ENCODE measurements at places on chromosomes 7 and 10. TPM values are rescaled to one million over a fixed set of nuclear protein-coding genes. Genes with fewer than 3 reads are reported as not detected.

GRCh38 chr10:983401-983800, 4.8 kb upstream of the GTPBP4 start:
- DNase-seq = no peak
- H3K4me1 ChIP-seq = peaks cover 9% of the 10 kb centered on the region
- H3K36me3 ChIP-seq = no peaks in the 10 kb centered on the region
- no peak overlapping the region for H3K4me3 ChIP-seq
- H3K27me3 ChIP-seq = no peaks in the 10 kb centered on the region

GRCh38 chr7:50145801-50146338, 52.8 kb upstream of the ZPBP start:
- H3K4me3 ChIP-seq = no peak overlapping the region
- no peak for DNase-seq
- H3K27ac ChIP-seq = no peak overlapping the region
- H3K27me3 ChIP-seq = no peaks in the 10 kb centered on the region
- peaks cover 51% of the 10 kb centered on the region for H3K4me1 ChIP-seq

DNA sequence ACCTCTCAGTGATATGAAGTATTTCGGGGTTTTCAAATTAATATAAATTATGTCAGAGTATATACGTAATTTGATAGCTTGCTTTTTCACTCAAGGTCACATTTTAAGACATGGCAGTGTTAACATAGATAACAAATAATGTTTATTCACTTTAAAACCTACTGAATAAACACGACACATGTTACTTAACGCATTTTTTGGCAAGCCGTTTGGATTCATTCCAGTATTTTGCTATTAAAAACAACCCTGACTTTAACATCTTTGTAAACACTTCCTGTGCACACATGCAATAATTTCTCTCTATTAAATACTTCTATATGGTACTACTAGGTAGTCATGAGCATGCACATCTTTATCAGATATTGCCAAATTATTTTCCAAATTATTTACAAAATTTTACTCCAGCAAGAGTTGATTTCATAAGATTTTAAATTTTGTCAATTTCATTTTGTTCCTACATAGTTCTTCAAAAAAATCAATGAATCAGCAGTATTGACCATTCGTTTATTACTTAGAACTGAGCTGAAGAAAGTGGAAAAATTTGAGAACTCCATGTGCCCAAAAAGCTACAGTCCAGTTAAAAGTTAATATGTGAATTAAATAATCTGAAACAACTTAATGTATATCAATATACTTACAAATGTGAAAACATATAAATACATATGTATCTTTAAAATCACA, 26.8 kb upstream of the THSD7A start:
- H3K4me1 ChIP-seq = no peaks in the 10 kb centered on the region
- no peak overlapping the region for H3K27ac ChIP-seq
- DNase-seq = no peak
- H3K4me3 ChIP-seq = no peak overlapping the region
- H3K27me3 ChIP-seq = no peaks in the 10 kb centered on the region

DNA sequence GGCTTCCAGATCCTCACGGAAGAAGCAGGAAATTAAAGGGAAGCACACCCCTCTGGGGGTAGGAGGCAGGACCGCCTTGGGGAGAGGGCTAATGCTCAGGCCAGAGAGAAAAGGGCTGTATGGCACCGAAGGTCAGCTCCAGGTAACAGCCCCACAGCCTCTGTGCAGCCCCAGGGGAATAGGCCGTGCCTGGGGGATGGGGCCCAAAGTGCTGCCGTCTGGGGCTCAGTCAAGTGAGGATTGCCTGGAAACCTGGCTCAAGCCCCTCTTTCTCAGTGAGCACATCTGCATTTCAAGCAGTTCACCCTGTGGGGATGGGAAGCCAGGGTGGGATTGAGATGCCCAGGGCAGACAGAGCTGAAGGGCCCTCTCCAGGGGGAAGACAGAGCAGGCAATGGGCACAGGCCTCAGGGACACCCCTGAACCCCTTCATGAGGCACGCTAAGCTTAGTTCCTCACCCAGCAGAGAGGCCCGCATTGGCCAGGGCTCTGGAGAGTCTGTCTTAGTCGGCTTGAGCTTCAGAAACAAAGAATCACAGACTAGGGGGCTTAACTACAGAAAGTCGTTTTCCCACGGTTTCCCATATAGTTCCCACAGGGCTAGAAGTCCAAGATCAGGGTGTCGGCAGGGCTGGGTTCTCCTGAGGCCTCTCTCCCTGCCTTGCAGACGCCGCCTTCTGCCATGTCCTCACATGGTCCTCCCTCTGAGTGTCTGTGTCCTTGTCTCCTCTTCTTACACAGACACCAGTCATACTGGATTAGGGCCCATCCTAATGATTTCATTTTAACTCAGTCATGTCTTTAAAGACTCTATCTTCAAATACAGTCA, 118.2 kb downstream of the PTPN20 start:
- H3K4me1 ChIP-seq = peaks cover 6% of the 10 kb centered on the region
- no peak overlapping the region for H3K27ac ChIP-seq

- H3K4me1 ChIP-seq = peaks cover 58% of the 10 kb centered on the region
- no peaks in the 10 kb centered on the region for H3K27me3 ChIP-seq
- no peaks in the 10 kb centered on the region for H3K36me3 ChIP-seq
- peak overlapping the region; percentile 70 for H3K27ac ChIP-seq
Measured at GRCh38 chr10:30705101-30705624, 75.6 kb upstream of the LYZL2 start.

- H3K4me3 ChIP-seq = no peak overlapping the region
- no peaks in the 10 kb centered on the region for H3K36me3 ChIP-seq
- H3K4me1 ChIP-seq = no peaks in the 10 kb centered on the region
- H3K27me3 ChIP-seq = no peaks in the 10 kb centered on the region
Measured at GRCh38 chr7:85974176-85974575, 669.5 kb upstream of the GRM3 start.

- H3K36me3 ChIP-seq = no peaks in the 10 kb centered on the region
- no peak for DNase-seq
- H3K27ac ChIP-seq = no peak overlapping the region
- no peaks in the 10 kb centered on the region for H3K27me3 ChIP-seq
Measured at GRCh38 chr10:20616918-20617810, 279.9 kb downstream of the NEBL start.

- peak; percentile 58 for DNase-seq
- H3K36me3 ChIP-seq = no peaks in the 10 kb centered on the region
- H3K27ac ChIP-seq = peak overlapping the region; percentile 94
Measured at GRCh38 chr7:4682621-4683042, 537 bp downstream of the FOXK1 start.

GRCh38 chr7:35565927-35566326, 129.0 kb downstream of the HERPUD2 start:
- H3K4me1 ChIP-seq = no peaks in the 10 kb centered on the region
- H3K27me3 ChIP-seq = no peaks in the 10 kb centered on the region
- no peak overlapping the region for H3K27ac ChIP-seq
- no peak for DNase-seq
- no peaks in the 10 kb centered on the region for H3K36me3 ChIP-seq

- peaks cover 46% of the 10 kb centered on the region for H3K4me1 ChIP-seq
- H3K36me3 ChIP-seq = no peaks in the 10 kb centered on the region
- no peak overlapping the region for H3K4me3 ChIP-seq
- DNase-seq = no peak
- no peak overlapping the region for H3K27ac ChIP-seq
Measured at GRCh38 chr10:15211464-15211979, 43.0 kb upstream of the NMT2 start.

GRCh38 chr7:137091396-137091795, 222.9 kb downstream of the CHRM2 start:
- DNase-seq = no peak
- no peak overlapping the region for H3K27ac ChIP-seq
- H3K4me1 ChIP-seq = no peaks in the 10 kb centered on the region
- H3K4me3 ChIP-seq = no peak overlapping the region

- H3K27ac ChIP-seq = no peak overlapping the region
- H3K4me1 ChIP-seq = no peaks in the 10 kb centered on the region
- H3K27me3 ChIP-seq = no peaks in the 10 kb centered on the region
- DNase-seq = no peak
- H3K36me3 ChIP-seq = no peaks in the 10 kb centered on the region
Measured at GRCh38 chr10:105952153-105952552, 1212.4 kb downstream of the SORCS1 start.

GRCh38 chr10:35959252-35959651, 317.2 kb upstream of the FZD8 start:
- H3K36me3 ChIP-seq = no peaks in the 10 kb centered on the region
- no peaks in the 10 kb centered on the region for H3K27me3 ChIP-seq
- H3K4me3 ChIP-seq = no peak overlapping the region
- no peaks in the 10 kb centered on the region for H3K4me1 ChIP-seq

DNA sequence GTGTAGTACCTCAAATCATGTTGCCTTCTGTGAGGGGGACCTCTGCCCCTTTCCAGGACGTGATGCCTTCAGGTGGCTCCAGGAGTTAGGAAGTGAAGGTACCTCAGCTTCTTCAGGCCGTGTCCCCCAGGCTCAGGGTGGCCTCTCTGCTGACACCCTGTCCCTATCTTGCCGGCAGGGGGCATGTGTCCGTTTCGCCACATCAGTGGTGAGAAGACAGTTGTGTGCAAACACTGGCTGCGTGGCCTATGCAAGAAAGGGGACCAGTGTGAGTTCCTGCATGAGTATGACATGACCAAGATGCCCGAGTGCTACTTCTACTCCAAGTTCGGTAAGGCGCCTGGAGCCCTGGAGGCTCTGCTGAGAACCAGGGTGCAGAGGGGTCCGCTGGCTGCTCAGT, 9.2 kb downstream of the CPSF4 start:
- H3K27me3 ChIP-seq = no peaks in the 10 kb centered on the region
- no peak overlapping the region for H3K27ac ChIP-seq
- no peaks in the 10 kb centered on the region for H3K4me1 ChIP-seq
- peaks cover 47% of the 10 kb centered on the region for H3K36me3 ChIP-seq
- DNase-seq = no peak
- H3K4me3 ChIP-seq = no peak overlapping the region

GRCh38 chr7:100091411-100092181, 2.8 kb downstream of the COPS6 start:
- no peaks in the 10 kb centered on the region for H3K27me3 ChIP-seq
- DNase-seq = no peak
- H3K4me3 ChIP-seq = no peak overlapping the region
- no peak overlapping the region for H3K27ac ChIP-seq
- H3K4me1 ChIP-seq = peaks cover 16% of the 10 kb centered on the region
- H3K36me3 ChIP-seq = peaks cover 63% of the 10 kb centered on the region

- no peak overlapping the region for H3K4me3 ChIP-seq
- H3K27ac ChIP-seq = no peak overlapping the region
- H3K27me3 ChIP-seq = no peaks in the 10 kb centered on the region
- no peak for DNase-seq
Measured at GRCh38 chr10:62456611-62457101, 82.5 kb downstream of the ZNF365 start.

GRCh38 chr10:111127081-111127848, 50.4 kb downstream of the ADRA2A start:
- H3K36me3 ChIP-seq = no peaks in the 10 kb centered on the region
- H3K4me1 ChIP-seq = no peaks in the 10 kb centered on the region
- H3K4me3 ChIP-seq = no peak overlapping the region
- DNase-seq = no peak
- no peak overlapping the region for H3K27ac ChIP-seq
- H3K27me3 ChIP-seq = no peaks in the 10 kb centered on the region

- no peaks in the 10 kb centered on the region for H3K27me3 ChIP-seq
- H3K4me1 ChIP-seq = no peaks in the 10 kb centered on the region
- no peak overlapping the region for H3K4me3 ChIP-seq
- no peak for DNase-seq
- no peak overlapping the region for H3K27ac ChIP-seq
Measured at GRCh38 chr7:81583090-81583489, 186.8 kb downstream of the HGF start.

Gene GFRA1
- total RNA-seq = not detected

Gene TEX36
- not detected for total RNA-seq

Gene MKLN1
- total RNA-seq = 61.0 TPM

Gene TUBB8
- total RNA-seq = not detected

Gene ZNF746
- total RNA-seq = 25.6 TPM

Gene GATA3
- 61.9 TPM for total RNA-seq

Gene ZNF853
- total RNA-seq = 2.0 TPM

Gene DLG5
- 2.7 TPM for total RNA-seq

Gene ADAM22
- 7.7 TPM for total RNA-seq

Gene CYTH3
- 7.8 TPM for total RNA-seq

Gene ANKRD61
- not detected for total RNA-seq

Data from CD4-positive, alpha-beta memory T cell (primary cell).